Activated T-helper 1 cell treated with anti-CD3 and anti-CD28 coated beads, Interleukin-2, amount 50 U/mL, for 16 hours (primary cell): ENCODE measurements at places on chromosomes 3 and 15.

- no peak for DNase-seq
Observed at GRCh38 chr15:94602754-94603470, 371.6 kb downstream of the MCTP2 start.

GRCh38 chr3:171743327-171744157 is 66.7 kb downstream of the PLD1 start:
- no peak for DNase-seq

DNA sequence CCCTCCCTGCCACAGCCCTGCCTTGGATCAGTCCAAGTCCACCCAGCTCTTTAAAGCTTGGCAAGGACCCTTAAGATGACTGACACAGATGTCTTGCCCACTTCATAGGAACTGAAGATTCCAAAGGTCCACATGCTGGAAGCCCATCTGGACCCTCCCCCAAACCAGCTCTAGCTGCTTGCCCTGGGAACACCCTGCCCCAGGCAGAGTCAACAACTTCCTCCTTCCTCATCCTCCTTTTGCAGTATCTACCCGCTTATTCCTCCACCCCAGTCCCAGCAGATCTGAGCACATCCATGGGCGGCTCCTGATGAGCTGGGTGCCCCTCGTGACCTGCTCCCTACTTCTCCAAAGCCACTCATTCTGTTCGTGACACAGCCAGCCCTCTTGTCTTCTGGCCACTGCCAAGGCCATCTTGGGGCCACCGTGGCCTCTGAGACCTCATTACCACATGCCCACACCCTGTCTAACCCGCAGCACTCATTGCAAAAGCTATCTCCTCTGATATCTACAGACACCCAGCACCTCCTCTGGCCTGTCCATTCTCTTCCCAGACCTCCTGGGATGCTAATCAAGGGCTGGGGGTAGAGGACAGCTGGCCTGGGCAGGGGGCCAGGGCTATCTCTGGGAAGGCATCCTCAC is 2.0 kb upstream of the PFKFB4 start:
- DNase-seq = no peak

- no peak for DNase-seq
Observed at GRCh38 chr3:188191460-188191859, 37.5 kb downstream of the LPP start.

DNA sequence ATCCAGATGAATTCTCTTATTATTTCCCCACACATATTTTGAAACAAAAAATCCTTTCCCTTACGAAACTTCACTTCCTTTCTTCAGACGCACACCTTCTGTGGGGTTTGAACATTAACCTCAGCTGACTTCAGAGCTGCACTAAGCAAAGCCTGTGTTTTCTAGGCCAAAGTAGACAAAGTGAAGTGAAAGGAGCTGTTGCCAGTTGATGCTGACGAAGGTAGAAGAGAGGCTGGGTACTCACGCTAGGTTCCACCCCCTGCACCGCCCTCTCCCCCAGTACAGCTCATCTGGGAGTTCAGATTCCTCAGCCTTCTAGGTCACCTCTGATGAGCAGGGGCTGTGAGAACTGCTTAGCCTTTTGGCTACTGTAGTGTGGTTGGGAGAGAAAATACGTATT is 24.1 kb downstream of the DUT start:
- no peak for DNase-seq

DNA sequence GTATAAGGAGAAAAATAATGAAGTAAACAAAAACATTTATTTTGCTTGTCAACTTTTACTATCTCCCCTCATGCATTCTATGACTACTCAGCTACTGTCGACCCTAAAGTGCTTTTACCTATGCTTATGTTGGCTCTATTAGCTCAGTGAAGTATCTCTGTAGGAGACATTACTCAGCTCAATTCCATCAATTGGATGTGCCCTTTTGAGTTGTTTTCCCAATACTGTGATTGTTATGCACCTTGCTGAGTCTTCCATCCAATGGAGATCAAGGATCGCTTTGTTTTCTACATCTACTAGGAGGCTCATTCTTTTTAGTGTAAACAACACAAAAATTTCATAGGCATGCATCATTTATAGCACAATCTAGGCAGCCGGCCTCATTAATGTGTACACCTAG is 403.8 kb upstream of the ARL6 start:
- no peak for DNase-seq

DNA sequence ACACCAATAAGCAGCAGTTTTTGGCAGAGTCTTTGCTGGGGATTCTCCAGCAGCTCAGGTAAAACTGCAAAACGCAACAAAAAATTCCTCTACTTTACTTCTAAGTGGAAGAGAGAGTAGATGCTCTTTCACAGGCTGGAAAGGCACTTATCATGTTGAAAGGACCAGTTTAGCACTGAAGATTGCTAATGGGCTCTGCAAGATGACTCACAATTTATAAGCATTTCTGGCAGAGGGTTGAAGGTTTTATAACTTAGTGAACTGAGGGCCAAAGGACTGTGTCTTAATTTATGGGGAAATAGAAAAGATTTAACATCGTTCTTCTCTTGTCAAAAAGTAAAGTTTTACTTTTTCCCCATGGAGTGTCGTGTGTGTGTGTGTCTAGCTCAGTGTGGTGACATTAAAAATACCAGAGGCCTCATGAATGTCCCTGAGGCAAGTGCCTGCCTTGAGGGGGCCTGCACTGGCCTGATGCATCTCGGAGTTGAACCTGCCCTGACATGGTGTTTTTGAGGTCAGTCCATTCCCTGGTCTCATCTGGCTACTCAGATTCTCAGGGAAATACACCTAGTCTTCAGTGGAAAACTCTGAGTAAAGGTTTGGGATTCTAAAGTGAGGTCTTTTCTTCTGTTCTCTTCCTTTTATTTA is 1092.0 kb downstream of the NAALADL2 start:
- DNase-seq = no peak

GRCh38 chr15:37618353-37618752 is 316.1 kb upstream of the TMCO5A start:
- DNase-seq = no peak
